ENCODE measurements at places on chromosomes 5 and 9. TPM values are rescaled to one million over a fixed set of nuclear protein-coding genes. Genes with fewer than 3 reads are reported as not detected.
A peak's percentile ranks its signal among the peaks of the same experiment; 100 is the strongest.

- DNase-seq, result peak; percentile 90
Observed at GRCh38 chr9:136690806-136691261, 3.6 kb upstream of the AGPAT2 start.

The SPDL1 gene
- 4.6 TPM for total RNA-seq

DNA sequence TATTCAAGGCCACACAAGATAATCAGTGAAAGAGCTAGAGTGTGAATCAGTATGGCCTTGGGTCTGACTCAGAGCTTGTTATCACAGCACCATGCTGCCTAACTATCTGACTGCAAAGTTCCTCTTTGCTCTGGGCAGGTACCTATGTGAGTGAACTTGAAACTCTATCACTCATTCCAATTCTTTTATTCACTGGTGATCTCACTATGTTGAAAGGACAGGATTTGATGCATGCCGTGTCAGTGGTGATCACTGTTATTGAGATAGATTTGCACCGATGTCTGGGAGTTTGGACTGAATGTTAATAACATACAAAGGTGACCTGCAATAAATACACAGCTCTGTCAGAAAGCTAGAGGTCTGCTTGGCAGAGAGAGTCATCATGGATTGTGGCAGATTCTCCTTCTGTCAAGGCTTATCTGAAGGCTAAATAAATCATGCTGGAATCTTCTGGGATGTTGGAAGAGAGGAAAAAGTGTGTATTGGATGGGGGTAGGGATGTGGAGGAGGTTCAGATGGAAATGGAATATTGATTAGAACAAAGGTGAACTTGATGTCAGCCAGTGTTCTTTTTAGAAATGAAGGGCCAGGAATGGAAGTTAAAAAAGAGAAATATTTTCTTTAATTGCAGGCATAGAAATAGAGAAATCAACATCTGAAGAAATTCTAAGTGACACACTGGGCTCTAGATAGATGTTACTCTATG is 91.8 kb upstream of the TNC start:
- no peak for DNase-seq

DNA sequence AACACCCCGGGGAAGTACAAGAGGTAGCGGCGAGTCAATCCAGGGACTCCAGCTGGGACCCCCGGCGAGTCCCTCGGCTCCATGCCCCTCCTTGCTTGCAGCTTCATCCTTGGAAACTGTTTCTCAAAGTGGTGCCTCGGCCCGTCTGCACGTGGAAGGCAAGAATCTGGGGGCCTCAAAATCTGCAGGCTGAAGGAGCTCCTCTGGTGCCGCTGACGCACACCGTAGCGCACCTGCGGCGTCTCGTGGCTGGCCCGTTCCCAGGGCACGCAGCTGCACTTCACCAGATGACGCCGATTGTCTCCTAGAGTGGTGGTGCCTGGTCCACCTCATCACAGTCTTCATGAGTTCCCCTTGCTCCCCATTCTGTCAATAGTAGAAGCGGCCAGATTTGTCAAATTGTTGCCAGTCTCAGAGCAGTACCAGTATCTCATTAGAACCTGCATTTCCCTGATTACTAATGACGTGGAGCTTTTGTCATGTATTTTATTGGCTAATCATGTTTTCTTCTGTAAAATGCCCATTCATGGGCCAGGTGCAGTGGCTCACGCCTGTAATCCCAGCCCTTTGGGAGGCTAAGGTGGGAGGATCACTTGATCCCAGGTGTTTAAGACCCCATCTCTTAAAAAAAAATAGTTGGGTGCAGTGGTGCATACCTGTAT is 38.6 kb downstream of the GTF3C4 start:
- DNase-seq, result no peak

DNA sequence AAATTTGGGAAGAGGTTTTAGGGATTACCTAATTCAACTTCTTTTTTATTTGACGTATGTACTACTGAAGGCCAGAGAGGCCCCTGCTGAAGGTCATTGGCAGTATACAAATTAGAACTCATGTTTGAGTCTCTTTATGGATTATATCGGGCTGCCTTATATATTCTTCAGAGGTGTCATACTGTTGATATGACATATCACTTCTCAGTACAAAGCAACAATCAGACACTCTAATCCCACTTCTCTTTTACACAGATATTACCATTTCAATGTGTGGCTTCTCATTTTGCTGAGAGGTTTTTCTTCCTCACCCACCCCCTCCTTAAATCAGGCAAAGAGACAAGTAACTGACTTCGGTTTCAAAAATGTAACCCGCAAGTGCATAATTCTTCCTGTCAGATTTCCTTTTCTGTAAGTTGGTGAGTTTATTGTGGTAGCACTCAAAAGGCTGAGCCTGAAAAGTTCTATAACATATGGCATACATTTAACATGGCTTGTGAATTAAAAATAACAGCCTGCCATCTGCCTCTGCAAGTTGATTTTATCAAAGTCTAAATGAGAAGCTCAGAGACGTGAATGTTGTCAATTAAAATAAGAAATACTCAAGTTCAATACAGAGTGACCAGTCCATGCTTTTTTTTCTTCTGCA is 163.6 kb upstream of the RORB start:
- DNase-seq, result no peak

GRCh38 chr5:58457050-58457449 is 2.8 kb downstream of the PLK2 start:
- no peak for DNase-seq

DNA sequence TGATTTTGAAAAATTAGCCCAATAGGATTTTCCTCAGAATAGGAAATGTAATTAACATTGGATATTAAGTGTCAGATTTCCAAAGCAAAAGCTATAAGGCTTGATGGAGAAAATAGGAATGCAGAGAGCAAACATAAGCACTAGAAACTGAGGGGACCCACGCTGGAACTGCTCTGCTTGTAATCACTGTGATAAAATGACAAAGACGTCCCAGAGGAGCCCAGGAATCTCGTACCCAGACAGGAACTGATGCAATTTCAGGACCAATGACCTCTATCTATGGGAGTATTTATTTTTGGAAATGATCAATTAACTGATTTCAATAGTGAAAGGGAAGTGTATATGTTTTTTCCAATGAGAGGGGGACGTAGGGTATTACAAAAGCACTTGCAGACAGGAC is 714.5 kb upstream of the WWC1 start:
- no peak for DNase-seq

All from cardiac septum (tissue), 1 donor.